Omental fat pad (tissue), 4 donors: ENCODE measurements at places on chromosomes 12 and 14. TPM values are rescaled to one million over a fixed set of nuclear protein-coding genes. Genes with fewer than 3 reads are reported as not detected.

- DNase-seq: no peak
These were observed 409.3 kb downstream of the PRKD1 start for GRCh38 chr14:29518335-29518734.

GRCh38 chr12:70408004-70408790 lies 42.1 kb downstream of the KCNMB4 start:
- DNase-seq: no peak

- DNase-seq: no peak
These were observed 70.5 kb downstream of the NUAK1 start for GRCh38 chr12:106068296-106068695.

- no peak for DNase-seq
These were observed 398.8 kb downstream of the C12orf75 start for GRCh38 chr12:105729181-105729771.

DNA sequence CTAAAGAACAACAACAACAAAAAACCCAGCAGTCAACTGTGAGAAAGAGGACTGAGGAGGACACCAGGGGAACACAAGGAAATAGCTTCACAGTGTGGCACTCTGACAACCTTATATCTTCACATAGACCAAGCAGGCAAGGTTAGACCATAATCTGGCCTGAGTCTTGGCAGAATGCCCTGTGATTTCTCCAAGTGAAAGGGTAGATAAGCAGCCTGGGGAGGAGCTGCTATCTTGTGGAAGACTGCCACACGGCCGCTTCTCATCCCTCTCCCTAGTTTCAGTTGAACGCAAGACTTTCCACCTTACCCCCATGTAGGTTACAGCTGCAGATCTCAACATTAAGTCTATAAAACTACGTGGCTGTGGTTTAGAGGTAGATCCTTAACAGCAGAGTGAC lies 3.7 kb downstream of the SLC25A21 start:
- DNase-seq: no peak

GRCh38 chr12:68532204-68532886 lies 78.4 kb upstream of the RAP1B start:
- no peak for DNase-seq

GRCh38 chr14:21960636-21961035 lies 287.0 kb upstream of the OR4E1 start:
- DNase-seq: no peak

GRCh38 chr12:79685068-79685467 lies 5.7 kb downstream of the PAWR start:
- no peak for DNase-seq

GRCh38 chr14:38389681-38390080 lies 133.8 kb upstream of the CLEC14A start:
- DNase-seq: no peak

DNA sequence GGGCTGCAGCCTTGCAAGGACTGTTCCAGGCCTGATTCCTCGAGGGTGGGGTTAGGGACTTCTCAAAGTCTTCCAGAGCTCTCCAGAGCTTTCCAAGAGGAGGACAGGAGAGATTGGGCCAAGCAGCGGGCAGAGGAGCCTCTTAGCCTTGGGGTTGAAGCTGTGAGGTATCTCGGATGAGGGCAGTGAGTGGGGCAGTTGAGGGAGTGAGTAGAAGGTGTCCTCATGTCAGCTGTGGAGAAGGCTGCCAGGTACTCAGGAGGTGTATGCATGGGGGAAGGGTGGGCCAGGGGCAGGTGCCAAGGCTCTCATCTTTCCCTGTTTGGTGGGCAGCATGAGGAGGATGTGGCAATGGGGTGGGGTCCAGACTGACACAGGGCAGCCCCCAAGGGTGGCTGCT lies 7.7 kb downstream of the KRT83 start:
- DNase-seq: no peak

DNA sequence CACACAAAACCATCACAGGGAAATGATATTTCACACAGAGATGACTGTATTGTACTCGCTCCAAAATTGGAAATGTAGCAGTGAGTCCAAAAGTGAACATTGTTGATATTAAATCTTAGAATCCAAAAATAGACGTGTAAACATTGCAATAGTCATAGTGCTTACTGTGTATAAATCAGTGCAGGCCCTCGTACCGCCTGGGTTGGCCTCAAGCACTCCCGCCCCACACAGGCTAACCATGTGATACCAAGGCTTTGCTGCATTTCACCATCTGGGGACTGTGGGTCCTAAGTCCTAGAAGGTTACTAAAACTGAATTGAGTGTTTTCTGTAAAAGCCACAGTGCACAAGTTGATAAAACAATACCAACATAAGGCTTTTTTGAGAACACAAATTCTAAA lies 107.3 kb downstream of the PPP2R5E start:
- no peak for DNase-seq

GRCh38 chr12:47302111-47302671 lies 222.4 kb upstream of the AMIGO2 start:
- DNase-seq: no peak

DNA sequence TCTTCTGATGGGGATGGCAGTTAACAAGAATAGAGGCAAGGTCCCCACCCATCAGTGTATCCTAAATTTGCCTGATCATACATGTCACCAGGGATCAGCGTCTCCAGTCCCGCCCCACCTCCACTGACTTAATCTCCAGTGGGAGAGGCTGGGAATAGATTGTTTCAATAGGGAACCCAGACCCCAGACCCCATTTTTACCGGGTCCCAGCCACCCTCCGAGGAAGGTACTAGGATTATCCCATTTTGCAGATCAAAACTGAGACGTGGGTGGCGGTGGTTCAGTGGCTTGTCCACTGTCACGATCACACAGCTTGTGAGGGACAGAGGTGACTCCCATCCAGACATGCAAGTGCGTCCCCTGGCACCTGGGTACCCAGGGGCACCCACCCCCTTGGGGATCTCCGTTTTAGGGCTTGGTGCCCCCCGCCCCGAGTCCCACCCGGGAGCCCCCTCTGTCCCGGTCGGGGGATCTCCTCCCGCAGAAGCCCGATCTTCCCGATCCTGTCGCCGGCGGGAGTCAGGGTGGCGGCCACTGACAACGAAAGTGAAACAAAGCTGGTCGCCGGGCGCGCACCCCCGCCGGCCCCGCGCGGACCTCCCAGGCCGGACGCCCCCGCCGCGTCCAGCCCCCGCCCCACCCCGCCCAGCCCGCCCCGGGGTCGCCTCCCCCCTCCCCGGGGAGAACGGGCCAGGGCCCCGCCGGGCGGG lies 523 bp downstream of the WSB2 start:
- peak; percentile 26 for DNase-seq

- no peak for DNase-seq
These were observed 526 bp upstream of the MRPL42 start for GRCh38 chr12:93466625-93467350.

DNA sequence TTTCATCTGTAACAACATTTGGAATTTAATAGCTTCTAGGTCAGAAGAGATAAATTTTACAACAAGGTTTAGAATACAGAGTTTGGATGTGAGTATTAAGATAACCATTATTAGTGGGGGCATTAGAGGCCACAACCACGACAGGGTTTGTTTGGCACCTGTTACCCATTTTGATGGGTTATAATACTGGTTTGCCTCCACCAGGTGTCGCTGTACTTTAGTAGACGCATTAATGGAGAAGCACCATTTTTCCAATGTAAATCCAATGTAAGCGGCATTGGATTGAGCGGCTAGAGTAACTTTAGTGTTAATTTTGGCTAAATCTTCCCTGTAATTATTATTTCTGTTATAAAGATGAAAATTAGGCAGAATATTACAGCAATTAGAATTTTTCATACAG lies 136.2 kb downstream of the SLCO1B3 start:
- no peak for DNase-seq

DNA sequence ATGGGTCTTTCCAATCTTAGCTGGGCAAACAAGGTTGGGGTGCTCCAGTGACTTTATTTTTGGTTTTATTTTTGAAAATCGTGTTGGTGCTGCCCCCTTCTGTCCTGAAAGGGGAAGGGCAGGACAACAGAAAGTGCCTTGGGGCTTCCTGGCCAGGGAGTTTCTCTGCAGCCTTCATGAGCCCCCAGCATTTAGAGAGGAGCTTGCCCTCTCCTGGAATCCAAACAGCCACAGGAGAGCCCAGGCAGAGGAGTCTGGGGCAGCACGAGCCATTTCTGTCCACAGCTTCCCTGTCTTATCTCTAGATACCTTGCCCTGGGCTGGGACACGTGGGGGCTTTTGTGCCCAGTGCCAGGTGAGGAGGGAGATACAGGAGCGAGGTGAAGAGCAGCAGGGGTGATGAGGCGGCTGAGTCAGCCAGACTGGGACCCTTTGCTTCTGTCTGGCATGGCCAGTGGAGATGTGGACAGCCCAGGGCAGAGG lies 4.4 kb upstream of the C1RL start:
- no peak for DNase-seq

- no peak for DNase-seq
These were observed 81.1 kb downstream of the ESRRB start for GRCh38 chr14:76456891-76457586.

DNA sequence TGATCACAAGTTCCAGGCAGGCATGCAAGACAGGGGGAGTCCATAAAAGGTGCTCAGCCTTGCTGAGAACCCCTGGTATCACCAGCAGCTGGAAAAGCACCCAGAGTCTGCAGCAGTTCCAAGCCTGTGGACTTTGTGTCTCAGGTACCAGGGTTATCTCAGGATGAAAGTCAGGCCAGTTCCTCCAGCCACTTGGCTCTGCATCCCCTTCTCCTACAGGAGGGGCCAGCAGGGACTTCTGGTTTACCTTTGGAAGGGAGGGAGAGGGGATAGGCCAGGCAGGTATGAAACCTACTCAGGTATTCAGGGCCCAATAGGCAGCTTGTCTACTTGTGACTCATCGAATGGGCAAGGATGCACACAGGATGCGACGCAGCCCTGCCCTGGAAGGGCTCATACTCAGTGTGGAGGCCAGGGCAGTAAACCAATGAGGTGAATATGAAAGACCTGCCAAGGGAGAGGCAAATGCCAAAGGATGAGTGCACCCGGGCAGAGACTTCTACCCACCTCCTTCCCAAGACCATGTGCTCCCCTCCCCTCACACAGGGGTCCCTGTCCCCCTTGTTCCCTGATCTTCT lies 148.2 kb downstream of the SLC38A6 start:
- no peak for DNase-seq

- DNase-seq: no peak
These were observed 49.1 kb downstream of the FAM222A start for GRCh38 chr12:109762673-109763191.

- no peak for DNase-seq
These were observed 41.6 kb downstream of the KANSL2 start for GRCh38 chr12:48640428-48640827.

- no peak for DNase-seq
These were observed 338.8 kb downstream of the DPF3 start for GRCh38 chr14:72554994-72555608.

DNA sequence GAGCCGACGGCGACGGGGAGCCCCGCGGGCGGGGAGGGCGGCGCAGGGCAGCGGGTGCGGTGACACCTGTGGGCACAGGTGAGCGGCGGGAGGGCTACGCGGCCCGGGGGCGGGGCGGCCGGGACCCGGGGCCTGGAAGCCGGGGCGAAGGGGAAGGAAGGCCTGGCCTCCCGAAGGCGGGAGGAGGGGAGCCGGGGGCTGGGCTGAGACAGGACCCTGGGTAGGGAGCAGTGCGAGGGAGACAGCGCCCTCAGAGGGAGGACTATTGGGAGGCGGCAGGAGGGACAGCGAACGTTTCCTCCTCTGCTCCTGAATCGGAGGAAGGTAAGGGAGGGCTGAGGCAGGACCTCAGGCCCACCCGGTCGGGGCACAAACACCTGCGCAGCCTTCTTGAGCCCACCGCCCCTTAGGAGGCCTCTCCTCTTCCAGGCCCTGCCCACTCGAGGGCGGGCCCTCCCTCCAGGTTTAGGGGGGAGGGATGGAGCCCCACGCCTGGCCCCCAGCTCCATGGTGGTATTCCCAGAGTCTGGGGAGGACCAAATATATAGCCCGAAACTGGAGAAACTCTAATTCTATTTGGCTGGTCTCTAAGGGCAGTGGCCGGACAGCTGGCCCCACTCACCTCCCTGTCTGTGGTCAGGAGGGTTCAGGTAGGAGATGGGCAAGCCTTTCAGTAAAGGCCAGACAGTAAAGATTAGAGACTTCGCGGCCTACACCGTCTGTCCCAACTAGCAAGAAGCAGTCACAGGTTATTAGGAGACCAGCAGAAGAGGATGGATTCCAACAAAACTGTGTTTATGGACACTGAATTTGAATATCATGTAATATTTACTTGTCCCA lies 509 bp downstream of the PLEKHG6 start:
- DNase-seq: no peak

- no peak for DNase-seq
These were observed 5.9 kb downstream of the POMT2 start for GRCh38 chr14:77314539-77315457.

DNA sequence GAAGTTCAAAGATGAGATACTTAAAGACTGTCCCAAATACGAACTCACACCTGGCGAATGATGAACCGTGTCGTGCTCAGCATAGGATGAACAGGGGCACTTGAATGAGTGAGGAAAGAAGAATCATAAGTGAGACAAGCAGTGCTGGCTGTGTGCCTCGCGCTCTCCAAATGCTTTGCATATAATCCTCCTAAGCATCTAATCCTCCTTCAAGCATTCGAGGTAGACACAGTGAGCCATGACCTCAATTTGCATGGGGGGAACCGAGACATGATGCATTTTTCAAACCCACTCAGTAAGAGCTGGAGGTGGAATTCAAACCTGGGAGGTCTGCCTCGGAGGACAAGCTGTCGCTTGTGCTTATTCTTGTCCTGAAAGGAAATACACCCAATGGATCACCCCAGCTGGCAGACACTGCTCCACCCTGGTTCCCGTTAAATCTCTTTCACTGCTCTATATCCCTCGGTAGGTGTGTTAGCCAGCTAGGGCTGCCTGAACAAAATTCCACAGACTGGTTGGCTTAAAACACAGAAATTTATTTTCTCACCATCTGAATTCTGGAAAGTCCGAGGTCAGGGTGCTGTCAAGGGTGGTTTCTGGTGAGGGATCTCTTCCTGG lies 274.0 kb downstream of the SLC15A4 start:
- no peak for DNase-seq

DNA sequence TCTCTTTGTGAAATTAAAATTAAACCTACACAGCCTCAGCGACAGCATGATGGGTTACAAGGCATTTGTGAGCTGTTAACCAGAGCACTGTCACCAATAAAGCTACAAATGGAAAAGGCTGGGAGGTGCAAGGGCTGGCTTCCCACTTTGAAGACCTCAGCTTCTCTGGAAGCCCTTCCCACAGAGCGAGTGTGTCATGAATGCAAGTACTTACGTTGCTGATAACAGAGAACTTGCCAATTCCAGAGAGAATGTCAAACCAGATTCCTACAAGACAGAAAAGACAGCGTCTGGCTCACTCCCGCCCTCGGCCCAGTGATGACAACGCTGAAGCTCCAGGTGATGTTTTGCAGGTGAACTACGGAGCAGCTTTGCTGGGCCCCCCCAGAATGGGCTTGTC lies 145.8 kb downstream of the NTF3 start:
- DNase-seq: no peak

The KRT81 gene
- not detected for total RNA-seq

The VWF gene
- total RNA-seq: 1,203 TPM

The RNF212B gene
- not detected for total RNA-seq

The TEX52 gene
- total RNA-seq: not detected

The MIPOL1 gene
- 17.2 TPM for total RNA-seq

The GLIPR1L1 gene
- not detected for total RNA-seq

The TMEM233 gene
- total RNA-seq: not detected

The CCDC175 gene
- not detected for total RNA-seq

The BAZ2A gene
- total RNA-seq: 43.1 TPM

The FRS2 gene
- 47.9 TPM for total RNA-seq

The COCH gene
- 2.6 TPM for total RNA-seq

The RDH5 gene
- total RNA-seq: 92.1 TPM

The CCNK gene
- total RNA-seq: 34.1 TPM

The KLRK1 gene
- 2.7 TPM for total RNA-seq
